ENCODE measurements at places on chromosomes 3 and 15.

DNA sequence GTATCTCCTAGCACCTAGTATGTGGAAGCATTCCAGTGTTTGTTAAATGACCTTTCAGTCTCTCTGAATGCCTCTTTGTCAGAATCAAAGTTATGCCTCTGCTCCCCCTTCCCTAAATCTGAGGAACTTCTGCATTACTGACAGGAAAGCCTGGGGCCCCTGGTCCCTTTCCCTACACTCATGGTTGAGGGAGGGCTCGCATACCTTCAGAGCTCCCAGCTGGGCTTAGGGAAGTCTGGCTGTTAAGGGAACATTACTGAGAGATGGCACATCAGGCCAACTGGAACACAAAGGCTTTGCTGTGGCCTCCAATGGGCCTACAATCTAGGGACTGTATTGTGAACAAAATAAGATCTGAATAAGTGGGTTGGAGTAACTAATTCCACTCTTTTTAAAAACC, 10.3 kb downstream of the PKM start:
- no peak for DNase-seq

DNA sequence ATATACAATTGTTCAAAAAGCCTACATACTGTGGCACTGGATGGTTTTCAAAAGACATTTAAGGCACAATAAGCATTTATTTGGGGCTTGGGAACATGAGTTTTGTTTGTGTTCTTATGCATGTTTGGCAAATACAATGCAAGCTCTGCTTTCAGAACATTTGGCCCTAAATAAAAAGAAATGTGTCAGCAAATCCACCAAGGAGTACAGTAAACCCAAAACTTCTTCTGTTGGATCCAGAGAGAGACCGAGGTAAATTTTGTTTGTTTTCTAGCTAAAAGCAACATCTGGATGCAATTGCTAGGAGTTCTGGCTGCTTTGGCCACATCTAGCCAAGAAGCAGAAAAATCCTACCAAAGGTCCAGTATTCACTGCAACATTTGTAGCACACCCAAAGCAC, 168.8 kb downstream of the DCLK3 start:
- DNase-seq, result no peak

- DNase-seq, result no peak
Measured at GRCh38 chr3:42163622-42164244, 72.6 kb downstream of the TRAK1 start.

GRCh38 chr3:145015253-145015652, 1043.6 kb downstream of the DIPK2A start:
- no peak for DNase-seq

- peak; percentile 17 for DNase-seq
Measured at GRCh38 chr3:159804726-159805410, 183.8 kb upstream of the IL12A start.

DNA sequence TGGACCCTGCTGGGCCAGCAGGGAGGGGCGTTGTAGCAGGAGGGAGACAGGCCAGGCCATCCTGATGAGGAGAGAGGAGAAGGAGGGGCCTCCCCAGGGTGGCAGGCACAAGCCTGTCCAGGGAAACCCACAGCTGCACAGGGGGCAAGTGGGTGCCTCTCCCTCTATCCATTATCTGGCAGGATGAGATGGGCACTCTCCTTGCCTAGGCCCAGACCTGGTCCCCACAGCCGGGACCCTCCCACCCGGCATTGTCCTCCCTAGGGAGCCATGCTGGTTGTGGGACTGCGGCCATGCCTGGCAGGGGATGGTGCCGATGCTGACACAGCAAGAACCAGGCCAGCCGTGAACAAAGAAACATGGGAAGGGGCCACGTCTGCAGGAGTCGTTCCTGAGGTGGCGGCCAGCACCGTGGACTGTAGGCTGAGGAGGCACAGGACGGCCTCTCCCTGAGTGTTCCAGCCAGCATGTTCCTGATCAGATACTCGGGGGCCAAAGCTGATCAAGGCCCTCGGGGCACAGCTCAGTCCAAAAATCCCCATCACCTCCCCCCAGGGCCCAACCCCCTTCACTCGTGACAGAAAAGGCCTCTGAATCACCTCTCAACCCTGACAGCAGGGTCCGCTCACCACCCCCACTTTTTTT, 19.2 kb upstream of the CYP11A1 start:
- no peak for DNase-seq

DNA sequence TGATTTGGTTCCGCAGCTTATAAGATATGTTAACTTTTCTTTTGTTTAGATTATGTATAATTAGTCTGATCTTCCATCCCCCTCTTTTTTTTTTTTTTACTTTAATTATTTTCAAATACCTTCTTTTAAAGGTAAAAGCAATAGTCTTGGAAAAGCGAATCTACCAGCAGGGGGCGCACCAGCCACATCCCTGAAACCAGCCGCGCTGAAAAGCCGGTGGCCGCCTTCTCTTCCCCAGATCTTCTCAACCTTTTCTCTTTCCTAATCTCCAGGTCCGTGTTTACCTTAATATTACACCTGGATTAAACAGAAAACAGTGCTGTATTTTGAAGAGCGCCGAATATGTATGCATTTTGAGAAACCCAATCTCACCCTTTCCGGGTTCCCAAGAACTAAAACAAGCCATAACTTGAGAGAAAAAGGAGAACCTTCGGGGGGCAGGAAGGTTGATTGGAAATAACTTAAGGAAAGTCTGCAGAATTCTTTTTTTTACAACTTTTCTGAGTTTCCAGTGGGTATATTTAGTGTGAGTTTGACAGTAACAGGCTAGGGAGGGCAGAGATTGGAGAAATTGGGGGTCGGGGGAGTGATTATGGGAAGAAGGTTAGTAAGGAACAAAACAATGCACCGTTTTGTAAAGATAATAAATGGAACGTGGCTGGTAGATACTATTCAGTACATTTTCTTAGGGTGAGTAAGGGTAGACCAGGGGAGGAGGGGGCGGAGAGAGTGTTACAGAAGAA, 2.0 kb upstream of the SOX2 start:
- DNase-seq, result peak; percentile 55

GRCh38 chr3:72375237-72376076, 472.8 kb downstream of the SHQ1 start:
- DNase-seq, result no peak

DNA sequence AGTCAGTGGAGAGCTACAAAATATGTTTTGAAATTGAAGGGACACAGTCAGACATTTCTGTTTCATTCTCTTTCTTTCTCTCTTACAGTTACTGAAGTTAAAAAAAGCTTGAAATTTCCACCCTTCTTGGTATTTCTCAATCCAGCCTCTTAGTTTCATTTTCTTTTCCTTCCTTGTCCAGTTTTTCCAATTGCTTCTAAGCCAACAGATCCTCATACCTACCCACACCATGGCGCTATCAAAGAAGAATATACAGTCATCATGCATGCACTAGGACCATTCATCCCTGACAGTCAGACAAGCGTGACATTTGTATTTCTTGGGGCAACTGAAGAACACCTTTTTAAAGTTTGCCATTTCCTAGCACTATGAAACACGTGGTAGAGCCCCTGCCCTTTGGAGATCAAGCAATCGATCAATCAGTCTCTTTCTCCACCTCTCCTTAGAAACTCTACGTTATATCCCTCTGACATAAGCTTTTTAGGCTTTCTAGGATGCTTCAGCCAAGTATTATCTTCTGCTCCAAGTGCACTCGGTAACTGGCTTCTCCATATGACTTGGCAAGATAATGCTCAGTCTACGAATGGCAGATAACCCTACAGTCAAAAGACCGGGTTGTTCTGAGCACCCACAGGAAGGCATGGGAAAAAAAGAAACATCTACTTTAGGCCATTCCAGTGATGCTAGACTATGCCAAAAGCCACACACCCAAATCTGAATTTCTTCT, 65.4 kb downstream of the FBN1 start:
- no peak for DNase-seq

DNA sequence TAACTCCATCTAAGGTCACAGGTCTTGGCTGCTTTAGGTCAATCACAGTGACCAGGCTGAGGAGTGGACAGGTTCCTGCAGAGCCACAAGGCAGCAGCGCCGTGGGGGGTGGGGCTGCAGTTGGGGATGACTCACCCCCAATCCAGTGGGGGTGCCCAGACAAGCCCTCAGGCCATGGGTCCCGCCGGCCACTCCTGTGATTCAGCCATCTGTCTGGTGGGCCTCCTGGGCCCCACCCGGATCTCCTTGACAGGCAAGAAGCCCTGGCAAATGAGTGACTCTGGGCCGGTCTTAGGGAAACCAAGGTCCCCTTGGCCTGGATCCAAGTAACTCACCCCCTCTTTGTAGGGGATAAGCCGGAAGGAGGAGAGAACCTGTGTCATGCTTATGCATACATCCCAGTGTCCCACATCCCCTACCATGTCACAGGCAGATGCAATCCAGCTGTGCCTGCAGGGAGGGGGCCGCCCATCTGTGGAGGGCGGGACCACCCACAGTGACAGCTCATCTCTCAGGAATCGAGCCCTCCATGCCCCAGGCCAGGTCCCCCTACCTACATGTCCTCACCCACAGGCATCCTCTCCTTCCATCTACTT, 495 bp upstream of the COL7A1 start:
- no peak for DNase-seq

DNA sequence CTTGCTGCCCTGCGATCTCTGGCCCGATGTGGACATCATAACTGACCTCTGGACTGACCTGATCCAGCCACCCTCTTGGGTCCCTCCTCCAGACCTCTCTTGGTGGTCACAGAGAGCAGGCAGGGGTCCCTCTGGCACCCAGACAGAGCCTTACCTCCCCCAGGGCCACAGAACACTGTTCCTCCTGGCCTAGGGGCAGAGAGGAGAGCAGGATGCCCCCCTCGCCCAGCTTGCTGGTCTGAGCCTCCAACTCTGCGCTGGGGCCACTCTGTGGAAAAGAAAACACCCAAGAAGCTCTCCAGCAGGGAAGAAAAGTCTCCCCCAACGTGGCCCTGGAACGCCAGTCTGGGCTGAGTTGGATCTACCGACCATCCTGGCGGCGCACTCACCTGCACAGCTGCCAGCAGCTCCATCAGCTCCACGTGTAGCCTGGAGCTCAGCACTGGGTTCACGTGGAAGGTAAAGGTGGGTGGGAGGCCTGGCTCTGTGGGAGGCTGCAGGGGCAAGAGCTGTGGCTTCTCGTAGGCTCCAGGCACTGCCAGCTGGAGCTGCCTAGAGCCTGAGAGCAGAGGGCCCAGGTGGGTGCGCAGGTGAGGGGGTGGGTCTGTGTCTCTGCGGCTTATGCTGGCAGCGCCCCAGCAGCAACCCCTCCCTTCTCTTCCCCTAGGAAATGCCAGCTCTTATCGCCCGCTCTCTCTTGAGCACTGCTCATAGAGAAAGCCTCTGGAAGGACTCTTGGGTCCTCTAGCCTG, 6.0 kb downstream of the PLA2G4F start:
- no peak for DNase-seq

- DNase-seq, result no peak
Measured at GRCh38 chr3:48715174-48715800, 1.7 kb downstream of the IP6K2 start.

DNA sequence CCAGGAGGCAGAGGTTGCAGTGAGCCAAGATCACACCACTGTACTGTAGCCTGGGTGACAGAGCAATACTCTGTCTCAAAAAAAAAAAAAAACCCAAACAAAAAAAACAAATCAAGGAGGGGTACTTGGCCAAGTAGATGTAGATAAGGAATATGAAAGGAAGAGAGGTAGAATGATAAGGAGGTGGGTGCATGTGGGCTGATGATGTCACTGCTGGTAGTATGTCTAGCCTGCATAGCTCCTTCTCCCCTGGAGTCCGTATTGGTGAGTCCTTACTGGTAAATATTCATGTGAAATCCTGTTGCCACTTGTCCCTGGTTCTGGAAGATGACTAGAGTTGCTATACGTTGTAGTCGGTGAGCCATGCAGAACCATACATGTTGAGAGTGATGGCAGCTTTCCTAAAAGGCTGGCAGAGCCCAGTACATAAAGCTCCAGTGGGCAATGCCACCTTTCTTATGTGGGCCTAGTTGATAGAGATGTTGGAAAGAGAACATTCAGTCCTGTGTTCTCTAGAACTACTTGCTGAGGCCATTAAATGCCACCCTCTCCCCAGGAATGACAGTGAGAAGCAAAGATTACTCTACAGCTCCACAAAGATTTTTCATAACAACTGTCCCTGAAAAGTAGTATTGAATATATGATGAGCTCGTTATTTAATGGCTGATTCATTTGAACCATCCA, 11.0 kb downstream of the KAT2B start:
- DNase-seq, result no peak

DNA sequence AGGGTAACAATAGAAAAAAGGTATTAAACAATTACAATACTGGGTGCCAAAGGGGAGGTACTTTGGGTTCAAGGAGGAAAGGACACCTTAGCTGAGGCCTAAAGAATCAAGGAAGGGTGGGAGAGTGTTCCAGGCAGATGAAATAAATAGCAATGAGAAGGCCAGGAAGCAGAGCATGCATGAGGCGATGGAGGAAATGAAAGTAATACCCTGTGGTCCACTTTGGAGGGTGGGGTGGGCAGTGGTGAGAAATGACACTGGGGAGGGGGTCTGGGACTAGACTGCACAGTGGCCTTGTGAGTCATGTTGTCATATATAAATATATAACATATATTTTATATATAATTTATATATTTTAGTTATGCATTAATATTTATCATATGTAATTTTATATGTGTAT, 55.9 kb downstream of the BHLHE40 start:
- DNase-seq, result no peak

DNA sequence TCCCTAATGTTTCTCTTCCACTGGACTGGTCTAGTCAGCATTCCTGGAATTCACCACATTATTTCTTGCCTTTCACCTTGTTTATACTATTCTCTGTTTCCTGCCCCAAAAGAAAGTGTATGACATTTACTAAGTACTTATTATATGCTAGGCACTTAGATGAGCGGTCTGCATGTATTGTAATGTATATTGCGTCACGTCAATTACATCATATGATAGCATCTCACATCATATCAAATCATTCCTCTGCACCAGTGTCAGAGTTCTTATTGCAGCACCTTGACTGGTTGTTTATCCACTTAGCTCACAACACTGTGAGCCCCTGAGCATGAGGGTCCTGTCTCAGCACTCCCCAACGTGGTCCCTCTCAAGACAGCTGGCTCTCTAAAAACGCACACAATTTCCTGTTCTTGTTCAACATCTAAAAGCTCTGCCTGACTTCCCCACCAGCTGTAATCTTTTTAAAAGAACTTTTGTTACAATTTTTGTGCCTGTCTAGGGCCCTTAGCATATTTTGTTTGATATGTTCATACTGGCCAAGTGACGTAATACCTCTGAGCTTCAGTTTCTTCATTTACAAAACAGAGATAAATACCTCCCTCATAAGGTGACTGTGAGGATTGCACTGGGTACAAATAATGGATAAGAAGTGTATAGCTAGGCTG, 58.8 kb downstream of the ARHGAP31 start:
- no peak for DNase-seq

- no peak for DNase-seq
Measured at GRCh38 chr3:31016196-31016595, 121.7 kb upstream of the GADL1 start.

All from activated CD4-positive, alpha-beta T cell treated with anti-CD3 and anti-CD28 coated beads, Interleukin-2, amount 50 U/mL, for 24 hours (primary cell).